Brain pericyte (primary cell): ENCODE measurements at places on chromosomes 11 and 22.

GRCh38 chr11:43944761-43945311, 2.4 kb downstream of the C11orf96 start:
- no peak for DNase-seq

- DNase-seq: no peak
Observed at GRCh38 chr11:57180081-57180561, 1.6 kb upstream of the LRRC55 start.

DNA sequence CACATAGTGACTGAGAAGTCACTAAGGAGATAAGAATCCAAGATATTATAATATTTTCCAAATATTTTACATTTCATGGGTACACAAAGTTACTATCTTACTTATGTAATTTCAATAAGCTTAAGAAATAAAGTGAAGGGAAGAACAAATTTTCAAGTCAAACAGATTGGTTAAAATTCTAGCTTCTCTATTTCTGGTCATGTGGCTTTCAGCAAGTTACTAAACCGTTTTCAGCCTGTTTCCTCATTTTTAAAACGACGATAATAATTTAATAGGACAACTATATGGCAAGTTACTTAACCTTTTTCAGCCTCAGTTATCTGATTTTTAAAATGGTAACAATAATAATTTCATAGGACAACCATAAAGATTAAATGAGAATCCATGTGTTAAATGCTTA, 15.6 kb downstream of the DCUN1D5 start:
- no peak for DNase-seq

- DNase-seq: no peak
Observed at GRCh38 chr22:20109411-20110358, 6.2 kb upstream of the RANBP1 start.

GRCh38 chr11:113247221-113247620, 67.2 kb upstream of the TTC12 start:
- DNase-seq: no peak

DNA sequence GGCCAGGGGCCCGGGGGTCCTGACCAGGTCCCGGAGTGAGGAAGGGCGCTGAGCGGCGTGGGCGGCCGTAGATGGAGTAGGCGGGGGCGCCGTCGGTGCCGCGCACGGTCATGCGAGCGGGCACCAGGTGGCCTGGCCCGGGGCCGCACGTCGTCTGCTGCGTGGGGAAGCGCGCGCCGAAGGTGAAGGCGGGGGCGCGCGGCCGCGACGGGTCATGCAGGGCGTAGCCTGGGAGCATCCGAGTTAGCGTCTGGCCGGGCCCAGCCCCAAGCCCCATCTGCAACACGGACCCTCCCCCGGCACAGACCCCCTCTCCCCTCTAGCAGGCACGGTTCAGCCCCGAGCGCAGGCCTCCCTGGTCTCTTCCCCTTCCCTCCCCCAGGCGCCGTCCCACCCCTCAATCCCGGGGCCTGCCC, 1.7 kb upstream of the TYMP start:
- no peak for DNase-seq
